ENCODE measurements at places on chromosomes 11 and 22.

- peak; percentile 6 for ATAC-seq
Measured at GRCh38 chr11:123247496-123247799, 52.4 kb upstream of the CLMP start.

GRCh38 chr11:45102810-45103621 is 43.4 kb upstream of the PRDM11 start:
- peak; percentile 67 for ATAC-seq

DNA sequence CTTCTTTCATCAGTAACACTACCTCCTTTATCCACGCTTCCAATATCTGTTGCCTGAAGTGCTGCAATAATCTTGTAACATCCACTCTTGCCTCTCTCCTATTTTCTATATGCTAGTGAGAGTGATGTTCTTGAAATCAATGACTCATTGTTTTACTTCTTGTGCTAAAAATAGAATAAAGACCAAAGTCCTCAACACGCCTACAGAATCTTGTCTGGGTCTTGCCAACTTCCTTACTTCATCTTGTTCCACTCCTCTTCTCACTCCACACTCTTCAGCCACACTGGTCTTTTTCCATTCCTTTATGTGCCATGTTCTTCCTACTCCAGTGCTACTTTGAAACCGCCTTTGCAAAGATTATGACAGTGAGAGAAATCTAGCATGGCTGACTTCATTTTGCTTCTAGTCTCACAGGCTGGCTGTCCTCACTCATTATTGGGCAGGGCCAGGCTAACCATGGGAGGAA is 136.4 kb downstream of the CCDC81 start:
- no peak for ATAC-seq

- ATAC-seq = no peak
Measured at GRCh38 chr11:129042503-129042902, 99.8 kb upstream of the TP53AIP1 start.

GRCh38 chr11:66728693-66729385 is at the start of gene SPTBN2:
SPTBN2 (minus strand) TSS chr11:66729216; CDS start chr11:66721240, 7,976 bp downstream.
- ATAC-seq = no peak

DNA sequence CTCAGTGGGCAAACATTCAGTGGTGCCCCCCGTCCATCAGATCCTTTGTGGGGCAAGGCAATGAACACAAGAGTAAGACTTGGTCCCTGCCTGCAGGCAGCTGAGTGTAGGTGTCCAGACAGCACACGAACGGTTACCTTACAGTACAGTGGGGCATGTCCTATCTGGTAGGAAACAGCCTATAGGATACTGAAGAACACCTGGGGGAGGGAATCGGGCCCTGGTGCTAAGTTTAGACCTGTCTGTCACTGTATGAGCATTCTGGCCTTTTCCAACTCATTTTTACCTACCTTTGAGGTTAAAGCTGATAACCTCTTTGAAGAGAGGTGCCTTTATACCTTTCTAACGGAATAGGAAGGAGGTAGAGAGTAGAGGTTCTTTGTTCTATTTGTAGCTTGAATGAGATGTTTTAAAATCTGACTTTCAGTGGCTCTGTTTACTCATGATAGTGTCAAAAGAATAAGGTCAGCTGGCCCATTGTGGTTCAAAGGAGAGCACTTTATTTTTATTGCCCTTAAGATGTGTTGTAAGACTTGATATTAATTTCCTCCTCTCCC is 8.9 kb downstream of the ZNRF3 start:
- no peak for ATAC-seq

DNA sequence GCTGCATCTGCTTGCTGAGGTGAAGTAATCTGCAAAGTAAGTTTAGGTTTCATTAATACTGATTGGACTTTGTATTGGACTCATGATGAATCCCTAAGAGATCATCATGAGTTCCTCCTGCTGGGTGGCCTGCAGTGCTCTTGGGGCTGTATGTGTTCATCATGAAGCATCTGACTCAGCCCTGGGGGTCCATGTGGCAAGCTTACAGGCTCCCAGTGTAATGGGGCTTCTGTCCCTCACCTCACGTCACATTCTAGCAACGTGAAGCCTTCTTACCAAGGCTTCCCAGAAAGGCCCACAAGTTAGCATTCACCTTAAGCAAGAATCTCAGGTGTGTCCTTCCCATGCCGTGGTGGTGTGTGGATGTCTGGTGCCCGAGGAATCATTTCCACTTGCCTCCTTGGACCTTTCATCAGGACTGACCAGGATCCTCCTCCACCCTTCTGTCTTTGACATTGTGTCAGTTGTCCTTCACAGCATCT is 23.7 kb downstream of the CRKL start:
- no peak for ATAC-seq

DNA sequence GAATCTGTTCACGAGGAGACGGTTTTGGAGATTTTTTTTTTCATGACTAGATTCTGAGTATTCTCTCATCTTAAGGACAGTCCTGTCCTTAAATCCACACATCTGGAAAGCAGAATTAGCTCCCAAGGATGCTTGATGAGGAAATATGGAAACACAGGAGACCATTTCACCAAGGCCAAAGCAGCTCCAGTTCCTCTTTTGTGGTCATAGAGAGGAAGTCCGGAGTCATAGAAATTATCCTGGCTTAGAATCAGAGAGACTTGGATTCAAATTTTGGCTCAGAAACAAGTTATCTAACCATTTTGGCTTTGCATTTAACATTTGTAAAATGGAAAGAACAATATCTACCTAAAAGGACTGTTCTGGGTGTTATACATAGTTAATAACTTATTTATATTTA is 7.3 kb upstream of the TEAD1 start:
- no peak for ATAC-seq

DNA sequence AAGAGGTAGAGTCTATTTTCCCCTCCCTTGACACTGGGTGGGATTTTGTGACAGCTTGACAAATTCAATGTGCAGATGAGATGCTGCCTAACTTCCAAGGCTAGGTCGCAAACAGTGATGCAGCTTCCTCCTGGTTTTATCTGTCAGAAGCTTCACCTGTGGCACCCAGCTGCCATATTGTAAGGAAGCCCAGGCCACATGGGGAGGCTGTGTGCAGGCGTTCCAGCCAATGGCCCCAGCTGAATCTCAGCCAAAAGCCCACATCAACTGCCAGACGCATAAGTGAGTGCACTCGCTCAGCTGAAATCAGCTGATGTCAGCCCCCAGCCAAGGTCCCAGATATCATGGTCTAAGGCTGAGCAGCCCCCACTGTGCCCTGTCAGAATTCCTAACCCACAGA is 24.8 kb upstream of the LINC01488 start:
- no peak for ATAC-seq

DNA sequence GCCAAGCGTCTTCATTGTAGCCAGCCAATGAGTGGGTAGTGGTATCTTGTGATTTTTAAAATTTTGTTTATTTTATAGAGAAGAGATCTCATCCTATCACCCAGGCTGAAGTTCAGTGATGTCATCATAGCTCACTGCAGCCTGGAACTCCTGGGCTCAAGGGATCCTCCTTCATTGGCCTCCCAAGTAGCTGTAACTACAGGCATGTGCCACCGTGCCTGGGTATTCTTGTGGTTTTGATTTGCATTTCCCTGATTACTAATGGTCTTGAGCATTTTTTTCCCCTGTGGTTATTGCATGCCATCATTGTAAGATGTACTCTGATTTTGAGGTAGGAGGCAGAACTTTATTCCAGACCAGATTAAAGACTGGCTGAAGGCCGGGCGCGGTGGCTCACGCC is 2.4 kb upstream of the DENND6B start:
- no peak for ATAC-seq

GRCh38 chr11:68816251-68816776 is 25.4 kb downstream of the CPT1A start:
- no peak for ATAC-seq

DNA sequence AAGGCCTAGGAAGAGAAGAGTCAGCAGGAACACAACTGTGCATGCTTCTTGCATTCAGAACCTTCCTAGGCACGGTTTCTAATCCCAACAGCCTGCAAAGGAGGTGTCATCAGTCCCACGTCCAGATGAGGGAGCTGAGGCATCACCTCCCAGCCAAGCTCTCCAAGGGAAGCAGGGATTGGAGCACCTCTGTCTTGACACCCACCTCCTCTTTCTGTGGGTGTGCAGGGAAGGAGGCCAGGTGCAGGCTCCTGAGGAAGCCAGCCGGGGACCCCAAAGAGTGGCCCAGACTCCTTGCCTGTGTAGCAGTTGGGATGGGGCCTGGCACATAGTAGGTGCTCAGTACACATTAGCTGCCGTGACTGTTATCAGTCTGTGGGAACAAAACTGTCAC is 2.0 kb downstream of the PNPLA5 start:
- no peak for ATAC-seq

GRCh38 chr11:49405743-49406142 is 197.3 kb upstream of the FOLH1 start:
- no peak for ATAC-seq

DNA sequence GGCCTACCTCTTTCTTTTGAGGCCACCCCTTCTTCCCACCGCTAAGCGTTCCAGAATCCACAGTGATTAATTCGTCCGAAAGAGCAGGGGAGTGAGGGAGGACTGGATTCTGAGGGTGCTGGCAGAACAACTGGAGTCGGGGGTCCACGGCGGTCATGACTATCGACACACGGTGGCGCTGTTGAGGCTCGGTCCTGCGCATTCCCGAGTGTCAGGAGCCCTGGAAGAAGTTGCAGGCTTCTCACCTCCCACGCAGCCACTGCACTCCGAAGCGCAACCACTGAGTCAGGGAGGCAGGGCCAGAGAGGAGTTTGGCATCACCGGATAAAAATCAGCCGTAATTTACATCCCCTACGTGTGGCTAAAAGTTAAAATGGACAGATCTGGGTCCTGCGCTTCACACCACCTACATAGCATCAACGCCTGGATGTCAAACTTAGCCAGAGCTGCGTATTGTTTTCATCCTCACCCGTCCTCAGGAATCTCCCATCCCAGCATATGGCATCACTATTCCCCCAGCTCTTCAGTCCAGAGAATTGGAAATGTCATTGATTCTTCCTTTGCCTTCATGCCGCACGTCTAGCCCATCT is 10.7 kb upstream of the CTSF start:
- ATAC-seq = peak; percentile 89

DNA sequence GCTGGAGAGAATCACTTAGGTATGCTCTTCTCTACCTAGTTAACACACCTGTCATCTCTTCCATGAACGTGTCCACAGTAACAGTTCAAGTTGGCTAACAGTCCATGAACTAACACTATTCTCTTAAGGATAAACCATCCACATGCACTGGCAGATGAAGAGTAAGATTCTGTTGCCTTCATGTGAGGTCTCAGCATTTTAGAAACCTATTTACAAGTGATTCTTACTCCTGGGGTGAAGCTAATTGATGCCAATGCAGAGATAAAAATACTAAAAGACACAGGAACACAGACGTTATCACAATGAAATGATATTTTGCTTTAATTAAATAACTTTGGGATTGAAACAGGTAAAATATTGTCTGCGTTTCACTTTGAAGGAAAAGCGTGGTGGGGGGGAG is 1.3 kb downstream of the LRRC4C start:
- no peak for ATAC-seq

DNA sequence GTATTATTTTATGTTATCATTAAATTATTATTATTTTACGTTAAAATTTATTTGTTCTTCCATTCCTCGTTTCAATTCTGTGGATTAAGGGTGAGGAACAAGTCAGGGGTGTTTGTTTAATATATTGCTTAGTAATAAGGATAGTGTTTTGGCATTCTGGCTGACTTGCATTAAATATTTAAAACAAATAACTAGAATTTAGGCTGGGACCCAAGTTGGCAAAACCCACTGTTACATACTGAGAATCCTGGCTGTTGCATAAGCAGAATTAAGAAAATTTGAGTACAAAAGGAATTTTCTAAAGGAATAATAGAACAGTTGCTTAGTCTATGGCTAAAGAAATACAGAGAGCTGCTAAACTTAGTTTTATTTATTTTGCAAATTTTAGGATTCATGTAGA is 196.4 kb downstream of the GUCY1A2 start:
- ATAC-seq = no peak

DNA sequence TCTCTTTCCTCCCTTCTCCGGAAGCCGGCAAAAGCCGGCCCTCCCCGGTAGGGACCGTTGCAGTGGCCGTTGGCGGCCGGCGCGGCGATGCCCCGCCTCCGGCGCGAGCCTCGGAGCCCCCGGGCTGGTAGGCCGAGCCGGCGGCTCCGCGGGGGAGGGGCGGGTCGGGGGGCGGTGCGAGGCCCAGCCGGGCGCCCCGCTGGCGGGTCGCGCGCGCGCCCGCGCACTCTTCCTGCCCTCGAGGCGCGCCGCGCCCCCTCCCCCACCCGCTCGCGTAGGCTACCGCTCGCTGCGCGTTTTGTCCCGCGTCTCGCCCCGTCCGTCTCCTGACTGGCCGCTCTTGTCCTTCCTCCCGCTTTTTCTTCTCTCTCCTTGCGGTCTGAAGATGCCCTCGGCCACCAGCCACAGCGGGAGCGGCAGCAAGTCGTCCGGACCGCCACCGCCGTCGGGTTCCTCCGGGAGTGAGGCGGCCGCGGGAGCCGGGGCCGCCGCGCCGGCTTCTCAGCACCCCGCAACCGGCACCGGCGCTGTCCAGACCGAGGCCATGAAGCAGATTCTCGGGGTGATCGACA is 591 bp downstream of the CAPRIN1 start:
- peak; percentile 89 for ATAC-seq

GRCh38 chr11:11253497-11253896 is 99.6 kb downstream of the CSNK2A3 start:
- no peak for ATAC-seq

- no peak for ATAC-seq
Measured at GRCh38 chr11:106249617-106250239, 172.3 kb downstream of the AASDHPPT start.

All from gastroesophageal sphincter (tissue), 4 donors.